ENCODE measurements at places on chromosomes 6 and 20.

GRCh38 chr6:30163918-30164654, 740 bp downstream of the TRIM15 start:
- no peak for DNase-seq

DNA sequence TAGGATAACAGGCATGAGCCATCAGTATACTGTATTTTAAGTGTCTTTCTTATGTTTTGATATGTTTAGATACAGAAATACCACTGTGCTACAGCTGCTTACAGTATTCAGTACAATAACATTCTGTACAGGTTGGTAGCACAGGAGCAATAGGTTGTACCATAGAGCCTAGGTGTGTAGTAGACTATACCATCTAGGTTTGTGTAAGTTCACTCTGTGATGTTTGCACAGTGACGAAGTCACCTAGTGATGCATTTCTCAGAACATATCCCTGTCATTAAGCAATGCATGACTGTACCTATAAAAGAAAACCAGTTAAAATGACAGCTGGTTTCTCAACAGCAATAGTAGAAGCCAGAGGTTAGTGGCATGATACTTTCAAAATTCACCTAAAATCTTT, 3.0 kb upstream of the ZBTB24 start:
- no peak for DNase-seq

DNA sequence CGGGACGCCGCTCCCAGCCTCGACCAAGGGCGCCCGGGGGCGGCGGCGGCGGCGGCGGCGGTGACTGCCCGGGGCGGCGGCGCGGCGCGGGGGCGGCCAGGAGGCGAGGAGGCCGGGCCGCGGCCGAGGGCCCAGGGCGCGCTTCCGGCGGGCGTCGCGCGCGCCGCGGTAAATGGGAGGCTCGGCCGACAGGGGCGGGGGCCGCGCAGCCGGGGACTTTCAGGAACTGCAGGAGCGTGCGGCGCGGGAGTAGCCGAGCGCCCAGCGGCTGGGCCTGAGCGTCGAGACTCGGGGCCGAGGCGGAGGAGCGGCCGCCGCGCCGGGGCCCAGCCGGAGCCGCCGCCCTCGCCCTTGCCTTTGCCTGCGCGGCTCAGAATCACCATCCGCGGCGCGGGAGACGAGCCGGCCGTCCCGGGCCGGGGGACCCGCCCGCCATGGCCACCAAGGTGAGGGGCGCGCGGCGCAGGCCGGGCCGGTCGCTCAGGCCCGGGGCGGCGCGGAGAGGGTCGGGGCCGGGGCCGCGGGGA, at the start of gene SNX9:
TSS of gene SNX9 (plus strand) at position 246 of the 527 bp plus-strand sequence. CDS start at position 435, 189 bp downstream.
- DNase-seq = peak; percentile 36

GRCh38 chr20:47887064-47887463, 101.8 kb upstream of the SULF2 start:
- DNase-seq = no peak

- DNase-seq = no peak
These were observed 10.4 kb upstream of the CALHM5 start for GRCh38 chr6:116500969-116501433.

DNA sequence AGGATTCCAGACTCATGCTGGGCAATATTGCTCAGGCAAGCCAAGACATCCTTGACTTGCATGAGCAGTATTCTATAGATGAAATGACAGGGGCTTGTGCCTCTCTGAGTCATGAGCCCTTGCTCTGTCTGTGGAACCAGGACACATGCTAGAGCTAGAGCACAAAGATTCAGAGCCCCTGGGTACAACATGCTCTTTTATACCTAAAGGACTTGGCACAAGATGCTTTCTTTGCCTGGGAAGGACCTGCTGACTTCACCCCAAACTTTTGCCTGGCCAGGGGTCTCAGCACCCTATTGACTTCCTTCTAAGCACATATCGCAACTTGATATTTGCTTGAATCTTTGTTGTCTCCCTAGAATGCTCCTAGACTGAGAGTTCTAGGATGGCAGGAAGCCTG, 27.4 kb downstream of the TGM6 start:
- no peak for DNase-seq

DNA sequence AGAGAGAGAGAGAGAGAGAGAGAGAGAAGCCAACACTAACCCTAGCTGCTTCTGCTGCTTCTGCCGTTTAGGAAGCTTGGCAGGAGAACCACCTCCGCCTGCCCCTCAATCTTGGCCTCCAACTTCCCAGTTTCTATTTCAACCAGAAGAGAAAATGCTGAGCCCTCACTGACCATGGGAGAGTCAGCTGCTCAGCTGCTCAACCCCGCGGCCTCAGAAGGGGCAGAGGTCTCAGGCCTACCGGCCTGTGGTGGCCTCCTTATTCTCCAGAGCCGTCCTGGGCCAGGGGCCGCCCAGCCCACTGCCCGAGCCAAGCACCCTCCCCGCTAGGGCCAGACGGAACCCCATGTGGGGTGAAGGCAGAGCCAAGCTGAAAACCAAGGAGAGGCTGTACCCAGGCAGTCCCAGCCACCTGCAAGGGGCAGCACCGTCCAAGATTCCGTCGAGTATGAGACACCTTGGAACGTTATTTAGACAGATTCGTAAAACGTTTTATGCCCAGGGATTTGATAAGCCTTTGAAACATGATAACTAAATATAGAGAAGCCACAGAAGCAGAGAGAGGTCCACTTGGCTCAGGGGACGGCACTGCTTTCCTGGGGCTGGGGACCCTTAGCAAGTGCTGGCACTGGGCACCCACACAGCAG, 116.6 kb downstream of the DLL1 start:
- no peak for DNase-seq

DNA sequence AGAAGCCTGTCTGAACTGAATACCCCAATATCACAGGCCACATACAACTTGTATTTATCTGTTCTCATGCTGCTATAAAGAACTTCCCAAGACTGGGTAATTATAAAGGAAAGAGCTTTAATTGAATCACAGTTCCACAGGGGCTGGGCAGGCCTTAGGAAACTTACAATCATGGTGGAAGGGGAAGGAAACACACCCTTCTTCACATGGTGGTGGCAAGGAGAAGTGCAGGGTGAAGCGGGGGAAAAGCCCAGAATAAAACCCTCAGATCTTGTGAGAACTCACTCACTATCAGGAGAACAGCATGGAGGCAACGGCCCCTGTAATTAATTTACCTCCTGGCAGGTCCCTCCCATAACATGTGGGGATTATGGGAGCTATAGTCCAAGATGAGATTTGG, 50.3 kb upstream of the FNDC1 start:
- DNase-seq = no peak

- DNase-seq = no peak
These were observed 181.6 kb upstream of the RNF217 start for GRCh38 chr6:124780623-124781022.

- peak; percentile 31 for DNase-seq
These were observed 43.5 kb upstream of the SLCO4A1 start for GRCh38 chr20:62598761-62599194.

- DNase-seq = no peak
These were observed 802.4 kb downstream of the TFAP2A start for GRCh38 chr6:9612489-9612888.

DNA sequence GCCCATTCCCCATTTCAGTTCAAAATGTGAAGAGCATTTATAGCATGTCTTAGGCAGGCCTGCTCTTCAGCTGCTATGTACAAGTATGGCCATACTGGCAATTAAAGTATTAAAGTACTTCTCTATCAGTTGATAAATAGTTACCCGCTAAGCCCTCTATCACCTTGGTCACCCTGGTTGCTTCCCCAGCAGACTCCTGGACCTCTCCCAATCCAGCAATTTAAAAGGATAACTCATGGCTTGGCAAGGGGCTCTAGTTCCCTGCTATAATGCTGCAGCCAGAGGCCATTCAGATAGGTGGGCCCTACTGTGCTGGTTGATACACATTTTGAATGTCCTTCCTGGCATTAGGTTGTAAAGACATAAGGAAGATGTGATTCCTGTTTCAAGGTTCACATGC, 7.0 kb downstream of the C6orf163 start:
- DNase-seq = no peak

DNA sequence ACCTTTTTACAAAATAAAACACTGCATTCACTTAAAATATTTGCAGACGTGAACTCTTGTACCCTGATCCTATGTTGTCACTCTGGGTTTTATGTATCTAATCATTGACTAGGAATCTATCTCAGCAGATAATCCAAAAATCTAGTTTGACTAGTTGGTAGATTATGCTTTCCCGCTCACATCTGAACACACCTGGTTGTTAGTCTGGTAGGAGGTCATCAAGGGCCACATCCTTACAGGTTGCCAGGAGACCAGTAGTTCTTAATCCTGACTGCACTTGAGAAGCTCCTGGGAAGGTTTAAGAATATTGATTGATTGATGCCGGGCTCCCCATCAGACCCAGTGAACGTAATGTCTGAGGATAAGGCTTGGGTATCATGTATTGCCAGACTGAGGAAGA, 104.4 kb downstream of the MTHFD1L start:
- no peak for DNase-seq

GRCh38 chr20:15555913-15556312, 1017.3 kb downstream of the KIF16B start:
- no peak for DNase-seq

- peak; percentile 31 for DNase-seq
These were observed 668.9 kb upstream of the CITED2 start for GRCh38 chr6:140043357-140043756.

DNA sequence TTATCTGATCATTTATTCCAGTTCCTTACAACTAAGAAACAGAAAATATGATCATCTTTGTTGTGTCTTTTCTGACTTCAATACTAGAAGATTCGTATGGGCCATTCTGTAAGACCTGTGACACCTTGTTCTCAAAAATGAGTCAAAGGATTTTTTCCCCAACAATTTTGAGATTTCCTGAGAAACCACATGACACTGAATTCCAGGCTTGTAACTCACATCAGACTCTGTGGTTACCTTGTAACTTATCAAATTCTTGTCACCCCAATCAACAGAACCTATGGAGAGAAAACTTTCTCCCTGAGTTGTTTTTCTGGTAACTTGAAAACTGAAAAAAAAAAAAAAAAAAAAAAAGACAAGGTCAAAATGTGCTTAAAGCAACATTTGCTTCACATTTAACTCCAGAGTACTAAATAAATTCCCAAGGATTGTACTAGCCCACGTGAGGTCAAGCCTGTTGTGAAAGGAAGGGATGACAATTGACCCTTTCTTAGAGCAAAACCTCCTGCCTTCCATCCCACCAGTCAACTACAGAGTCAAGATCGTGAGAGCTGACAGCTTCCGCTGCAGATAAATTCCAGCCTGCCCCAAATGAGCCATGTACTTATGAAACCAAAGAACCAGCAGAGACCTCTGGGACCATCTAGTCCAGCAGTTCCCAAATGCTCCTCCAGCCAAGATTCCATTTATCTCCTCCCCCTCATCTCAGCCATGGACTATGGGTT, 140.3 kb downstream of the TBX18 start:
- no peak for DNase-seq

- DNase-seq = no peak
These were observed 696.7 kb downstream of the C6orf118 start for GRCh38 chr6:164612751-164613150.

- no peak for DNase-seq
These were observed 10.7 kb upstream of the LZTS3 start for GRCh38 chr20:3183896-3184612.

GRCh38 chr20:17381724-17382123, 149.5 kb downstream of the BFSP1 start:
- DNase-seq = no peak

- DNase-seq = peak; percentile 85
These were observed 39.6 kb downstream of the OR2B2 start for GRCh38 chr6:27872642-27873020.

- no peak for DNase-seq
These were observed 540.2 kb downstream of the PRKN start for GRCh38 chr6:162187168-162187935.

- peak; percentile 31 for DNase-seq
These were observed 13.8 kb downstream of the RNF144B start for GRCh38 chr6:18400831-18401446.

DNA sequence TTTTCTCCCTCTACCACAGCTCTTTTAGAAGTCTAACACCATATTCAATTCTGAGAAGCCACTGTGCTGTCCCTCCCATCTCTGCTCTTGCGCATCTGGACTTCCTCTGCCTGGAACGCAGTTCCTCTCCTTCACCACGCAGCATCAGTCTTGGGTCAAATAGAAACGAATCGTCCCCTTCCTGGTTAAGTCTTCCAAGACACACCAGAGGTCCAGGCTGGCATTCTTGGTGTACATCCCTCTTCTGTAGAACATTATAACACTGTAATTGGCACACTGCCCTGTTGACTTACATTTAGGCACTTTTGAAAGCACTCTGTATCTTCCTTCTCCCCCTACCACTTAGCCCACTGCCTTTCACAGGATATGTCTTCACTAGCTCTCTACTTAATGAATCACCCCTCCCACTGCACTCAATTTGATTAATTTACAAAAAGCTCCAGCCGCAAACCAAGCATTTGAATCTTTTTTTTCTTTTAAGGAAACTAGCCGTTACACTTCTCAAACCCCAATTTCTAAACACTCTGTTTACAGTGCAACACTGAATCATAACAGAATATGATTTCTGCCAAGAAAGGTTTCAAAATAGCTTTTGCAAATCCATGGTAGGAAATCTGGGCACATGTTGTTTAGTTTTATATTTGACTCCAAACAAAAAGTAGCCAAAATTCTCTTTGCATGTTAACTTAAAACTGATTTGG, 140.8 kb upstream of the CARMIL1 start:
- peak; percentile 95 for DNase-seq

DNA sequence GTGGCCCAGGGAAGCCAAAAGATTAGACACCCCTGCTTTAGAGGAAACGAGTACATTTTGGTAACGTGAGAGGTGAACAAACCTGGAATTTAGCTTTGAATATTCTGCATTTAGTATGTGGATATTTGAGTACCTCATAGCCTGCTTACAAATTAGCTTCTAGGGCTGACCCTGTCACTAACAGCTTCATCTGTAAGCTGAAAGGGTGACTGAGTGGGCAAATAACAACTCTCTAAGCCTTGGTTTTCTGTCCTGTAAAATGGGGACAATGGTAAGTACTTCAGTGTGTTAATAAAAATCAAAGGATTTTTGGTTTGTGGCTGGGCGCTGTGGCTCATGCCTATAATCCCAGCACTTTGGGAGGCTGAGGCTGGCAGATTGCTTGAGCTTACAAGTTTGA, 8.4 kb upstream of the GUCA1B start:
- no peak for DNase-seq

GRCh38 chr20:49987015-49987867, 4.5 kb downstream of the SNAI1 start:
- DNase-seq = no peak

DNA sequence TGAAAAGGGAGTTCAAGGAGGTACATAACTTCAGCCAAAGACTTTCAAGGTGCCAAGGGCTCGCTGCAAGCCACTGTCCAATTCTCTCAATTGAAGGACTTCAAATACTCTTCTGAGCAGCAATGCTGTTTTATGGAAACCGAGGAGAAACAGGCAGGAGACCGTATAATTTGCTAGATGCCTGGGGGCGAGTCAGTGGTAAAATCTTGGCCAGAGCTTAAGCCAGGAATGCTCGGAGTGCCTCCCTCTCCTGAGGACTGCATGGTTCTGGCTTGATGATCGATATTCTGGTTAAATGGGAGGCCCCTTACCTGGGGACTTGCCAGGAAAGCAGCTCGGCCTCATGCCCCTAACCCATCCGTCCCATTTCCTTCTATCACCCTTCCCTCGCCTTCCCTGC, 35.8 kb upstream of the NOP56 start:
- no peak for DNase-seq

GRCh38 chr20:15022921-15023320, 685.5 kb upstream of the FLRT3 start:
- DNase-seq = no peak

- no peak for DNase-seq
These were observed 220.4 kb upstream of the ARID1B start for GRCh38 chr6:156556811-156557210.
